Activated naive CD4-positive, alpha-beta T cell treated with anti-CD3 and anti-CD28 coated beads, Interleukin-2, amount 10 ng/mL, durations not matched to agents 5 hours and 36 hours (primary cell): ENCODE measurements at places on chromosomes 3 and 15. TPM values are rescaled to one million over a fixed set of nuclear protein-coding genes. Genes with fewer than 3 reads are reported as not detected.

CHRFAM7A gene
- not detected for total RNA-seq

STXBP5L gene
- not detected for total RNA-seq

FGD5 gene
- total RNA-seq = 0.67 TPM

B3GNT5 gene
- 0.65 TPM for total RNA-seq

LDHAL6B gene
- total RNA-seq = not detected

VILL gene
- total RNA-seq = 24.1 TPM

LMCD1 gene
- total RNA-seq = 0.30 TPM

HHLA2 gene
- 18.0 TPM for total RNA-seq
